ENCODE measurements at places on chromosomes 6 and 20. TPM values are rescaled to one million over a fixed set of nuclear protein-coding genes. Genes with fewer than 3 reads are reported as not detected.

- H3K36me3 ChIP-seq: peaks cover 28% of the 10 kb centered on the region
- peaks cover 19% of the 10 kb centered on the region for H3K4me1 ChIP-seq
- no peaks in the 10 kb centered on the region for H3K27me3 ChIP-seq
- H3K4me3 ChIP-seq: peak overlapping the region; percentile 96
Observed at GRCh38 chr6:96521306-96521643, 331 bp upstream of the UFL1 start.

DNA sequence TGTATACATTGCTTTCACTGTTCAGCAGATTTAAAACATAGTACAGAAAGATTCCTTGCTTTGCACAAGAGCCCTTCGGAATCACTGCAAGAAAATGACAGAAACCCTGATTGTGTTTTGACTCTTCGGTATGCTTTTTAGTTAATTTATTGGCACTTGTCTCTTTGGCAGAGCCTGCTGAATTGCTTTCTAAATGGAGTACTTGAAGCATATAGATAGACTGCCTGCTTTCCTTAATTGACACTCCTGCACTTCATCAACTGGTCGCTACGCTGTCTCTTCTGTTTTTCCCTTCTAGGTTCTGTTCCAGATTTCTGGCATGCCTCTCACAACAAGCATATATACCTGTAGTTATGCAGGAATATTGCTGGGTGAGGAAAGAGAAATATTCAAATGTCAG, 22.4 kb upstream of the RBM24 start:
- H3K4me1 ChIP-seq: peaks cover 8% of the 10 kb centered on the region
- no peak for DNase-seq
- no peaks in the 10 kb centered on the region for H3K36me3 ChIP-seq
- no peaks in the 10 kb centered on the region for H3K27me3 ChIP-seq
- no peak overlapping the region for H3K27ac ChIP-seq
- H3K4me3 ChIP-seq: no peak overlapping the region

DNA sequence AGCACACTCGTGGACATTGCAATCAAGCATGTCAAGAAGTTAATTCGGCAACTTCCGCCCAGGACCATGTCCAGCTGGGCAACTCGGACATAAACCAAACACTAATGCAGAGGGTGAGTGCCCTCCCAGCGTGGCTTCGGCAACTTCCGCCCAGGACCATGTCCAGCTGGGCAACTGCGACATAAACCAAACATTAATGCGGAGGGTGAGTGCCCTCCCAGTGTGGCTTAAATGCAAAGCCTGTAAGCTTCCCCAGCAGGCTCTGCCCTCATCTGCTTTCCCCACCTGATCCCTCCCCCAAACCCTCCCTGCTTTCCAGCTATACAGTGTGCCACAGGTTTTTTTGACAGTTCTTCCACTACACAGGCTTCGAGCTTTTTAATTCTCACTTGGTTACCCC, 143.4 kb downstream of the PXDC1 start:
- no peak overlapping the region for H3K4me3 ChIP-seq
- H3K27ac ChIP-seq: no peak overlapping the region
- no peaks in the 10 kb centered on the region for H3K36me3 ChIP-seq
- DNase-seq: no peak

GRCh38 chr6:7257521-7258230, 55.3 kb downstream of the SSR1 start:
- H3K27me3 ChIP-seq: no peaks in the 10 kb centered on the region
- no peak for DNase-seq
- H3K4me3 ChIP-seq: no peak overlapping the region
- H3K4me1 ChIP-seq: peaks cover 12% of the 10 kb centered on the region
- H3K36me3 ChIP-seq: no peaks in the 10 kb centered on the region

GRCh38 chr20:3783068-3783489, 1.8 kb upstream of the SPEF1 start:
- peaks cover 40% of the 10 kb centered on the region for H3K4me1 ChIP-seq
- H3K36me3 ChIP-seq: no peaks in the 10 kb centered on the region
- no peak overlapping the region for H3K4me3 ChIP-seq
- peaks cover 2% of the 10 kb centered on the region for H3K27me3 ChIP-seq
- no peak for DNase-seq
- no peak overlapping the region for H3K27ac ChIP-seq

GRCh38 chr6:157860505-157860991, 37.5 kb downstream of the SNX9 start:
- H3K27me3 ChIP-seq: no peaks in the 10 kb centered on the region
- no peaks in the 10 kb centered on the region for H3K36me3 ChIP-seq
- no peak overlapping the region for H3K27ac ChIP-seq

- no peak overlapping the region for H3K4me3 ChIP-seq
- H3K36me3 ChIP-seq: no peaks in the 10 kb centered on the region
- H3K27ac ChIP-seq: no peak overlapping the region
- peaks cover 10% of the 10 kb centered on the region for H3K4me1 ChIP-seq
Observed at GRCh38 chr6:816510-817084, 123.7 kb upstream of the EXOC2 start.

GRCh38 chr6:36592221-36592655, 1.9 kb upstream of the SRSF3 start:
- peaks cover 8% of the 10 kb centered on the region for H3K36me3 ChIP-seq
- H3K27me3 ChIP-seq: no peaks in the 10 kb centered on the region
- H3K27ac ChIP-seq: peak overlapping the region; percentile 93
- peaks cover 16% of the 10 kb centered on the region for H3K4me1 ChIP-seq
- H3K4me3 ChIP-seq: no peak overlapping the region

GRCh38 chr20:23157734-23158133, 71.6 kb upstream of the CD93 start:
- no peaks in the 10 kb centered on the region for H3K27me3 ChIP-seq
- no peak for DNase-seq
- H3K4me1 ChIP-seq: peaks cover 85% of the 10 kb centered on the region
- H3K27ac ChIP-seq: peak overlapping the region; percentile 78
- H3K4me3 ChIP-seq: no peak overlapping the region

Gene SCRT2
- total RNA-seq: not detected

Gene VGLL2
- 9.9 TPM for total RNA-seq

Gene CST2
- total RNA-seq: not detected
